Naive thymus-derived CD8-positive, alpha-beta T cell (primary cell): ENCODE measurements at places on chromosomes 11 and 22. TPM values are rescaled to one million over a fixed set of nuclear protein-coding genes. Genes with fewer than 3 reads are reported as not detected.

DNA sequence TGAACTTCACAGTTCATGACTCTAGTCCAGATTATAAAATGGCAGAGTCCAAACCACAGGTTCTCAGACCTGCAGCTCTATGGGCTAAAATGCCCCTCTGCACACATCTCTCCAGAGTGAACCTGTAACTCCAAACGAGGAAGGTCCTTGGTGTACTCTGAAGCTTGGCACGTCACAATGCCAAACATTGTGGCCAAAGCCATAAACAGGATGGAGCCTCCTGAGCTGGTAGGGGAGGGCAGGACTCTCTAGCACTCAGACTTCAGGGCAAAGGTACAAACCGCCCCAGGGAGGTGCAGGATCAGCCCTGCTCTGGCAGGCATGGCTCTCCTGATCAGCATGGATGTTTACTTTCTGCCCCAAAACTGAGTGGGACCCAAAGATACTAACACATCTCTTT lies 2.3 kb downstream of the SCUBE2 start:
- H3K4me1 ChIP-seq = peaks cover 12% of the 10 kb centered on the region
- no peak overlapping the region for H3K4me3 ChIP-seq
- peaks cover 32% of the 10 kb centered on the region for H3K27me3 ChIP-seq
- H3K36me3 ChIP-seq = no peaks in the 10 kb centered on the region
- DNase-seq = no peak
- H3K27ac ChIP-seq = no peak overlapping the region

DNA sequence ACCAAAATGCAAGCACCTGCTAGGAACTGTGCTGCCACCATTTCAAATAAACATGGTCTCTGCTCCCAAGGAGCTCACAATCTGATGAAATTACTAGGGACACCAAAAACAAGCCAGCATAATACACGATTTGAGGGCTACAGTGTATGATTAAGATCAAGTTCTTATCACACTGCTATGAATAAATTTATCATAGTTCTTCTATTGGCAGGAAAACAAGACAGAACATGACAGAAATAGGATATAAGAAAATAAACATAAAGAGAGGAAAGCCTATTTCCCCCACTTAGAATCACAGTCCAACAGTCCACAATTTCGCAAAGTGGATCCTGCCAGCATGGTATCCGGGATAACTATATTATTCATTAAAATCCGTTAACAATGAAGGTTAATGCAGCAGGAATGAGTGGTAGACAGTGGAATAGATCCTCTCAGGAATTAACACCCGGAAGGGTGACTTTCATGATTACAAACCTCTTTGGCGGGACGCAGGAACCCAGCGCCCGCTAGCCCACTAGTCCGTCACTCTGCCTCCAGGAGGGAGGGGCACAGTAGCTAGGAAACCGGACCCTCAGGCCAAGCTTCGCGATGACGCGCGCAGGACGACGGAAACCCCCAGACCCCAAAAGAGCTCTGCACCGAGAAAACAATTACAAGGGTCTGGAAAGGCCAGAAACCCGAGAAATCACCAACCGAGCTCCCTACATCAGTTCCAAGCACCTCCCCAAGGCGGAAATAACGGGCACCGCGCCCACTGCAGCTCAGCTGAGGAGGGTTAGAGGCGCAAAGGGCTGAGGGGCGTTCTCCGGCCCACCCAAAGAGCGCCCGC lies 607 bp downstream of the CCDC82 start:
- H3K36me3 ChIP-seq = peaks cover 11% of the 10 kb centered on the region
- H3K27me3 ChIP-seq = no peaks in the 10 kb centered on the region
- peak overlapping the region; percentile 97 for H3K27ac ChIP-seq
- H3K4me3 ChIP-seq = peak overlapping the region; percentile 95

PANX3 gene
- not detected for total RNA-seq

GRCh38 chr11:2166091-2166851 lies 5.3 kb upstream of the INS start:
- H3K27me3 ChIP-seq = no peaks in the 10 kb centered on the region
- H3K4me1 ChIP-seq = no peaks in the 10 kb centered on the region
- DNase-seq = peak; percentile 53
- H3K4me3 ChIP-seq = no peak overlapping the region
- no peak overlapping the region for H3K27ac ChIP-seq

DNA sequence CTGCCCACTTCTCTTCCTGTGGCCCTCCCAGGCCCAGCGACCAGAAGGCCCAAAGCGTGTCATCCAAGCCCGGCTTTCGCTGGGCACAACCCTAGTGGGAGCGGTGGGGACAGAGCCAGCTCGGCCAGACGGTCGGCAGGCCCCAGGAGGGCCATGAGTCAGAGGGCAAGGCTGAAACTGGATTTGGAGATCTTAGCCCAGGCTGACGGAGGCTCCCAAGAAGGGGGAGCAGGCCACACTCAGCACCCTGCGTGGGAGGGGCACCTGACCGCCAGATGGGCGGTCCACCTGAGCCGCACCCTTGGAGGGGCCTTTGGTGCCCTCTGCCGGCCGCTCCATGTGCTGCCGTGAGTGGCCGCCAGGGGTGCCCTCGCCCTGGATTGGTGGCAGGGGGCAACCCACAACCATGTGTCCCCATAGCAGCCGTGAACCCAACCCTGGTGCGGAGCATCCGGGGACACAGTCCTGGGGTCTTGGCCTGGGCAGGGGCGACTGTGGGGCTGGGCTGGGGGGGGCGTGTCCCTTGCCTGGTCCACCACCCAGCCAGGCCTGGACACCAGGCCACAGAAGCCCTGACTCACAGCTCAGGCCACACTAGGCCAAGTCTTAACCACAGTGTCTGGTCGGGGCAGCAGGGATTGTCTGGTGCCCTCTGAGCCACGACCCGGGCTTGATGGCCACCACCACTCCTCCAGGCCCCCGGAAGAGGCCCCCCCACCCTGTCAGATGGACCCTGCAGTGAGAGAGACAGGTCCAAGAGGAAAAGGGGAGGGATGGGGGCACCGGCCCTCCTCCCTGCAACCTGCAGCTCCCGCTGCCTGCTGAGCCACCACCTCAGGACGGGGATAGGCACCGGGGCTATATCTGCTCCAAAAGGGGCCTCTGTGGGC lies 19.2 kb upstream of the TALDO1 start:
- peaks cover 4% of the 10 kb centered on the region for H3K4me1 ChIP-seq
- H3K27me3 ChIP-seq = peaks cover 4% of the 10 kb centered on the region
- no peaks in the 10 kb centered on the region for H3K36me3 ChIP-seq
- no peak overlapping the region for H3K27ac ChIP-seq

- no peaks in the 10 kb centered on the region for H3K36me3 ChIP-seq
- H3K27ac ChIP-seq = no peak overlapping the region
- H3K4me3 ChIP-seq = no peak overlapping the region
- no peaks in the 10 kb centered on the region for H3K27me3 ChIP-seq
Observed at GRCh38 chr22:35754761-35755160, 37.1 kb downstream of the APOL5 start.

DNA sequence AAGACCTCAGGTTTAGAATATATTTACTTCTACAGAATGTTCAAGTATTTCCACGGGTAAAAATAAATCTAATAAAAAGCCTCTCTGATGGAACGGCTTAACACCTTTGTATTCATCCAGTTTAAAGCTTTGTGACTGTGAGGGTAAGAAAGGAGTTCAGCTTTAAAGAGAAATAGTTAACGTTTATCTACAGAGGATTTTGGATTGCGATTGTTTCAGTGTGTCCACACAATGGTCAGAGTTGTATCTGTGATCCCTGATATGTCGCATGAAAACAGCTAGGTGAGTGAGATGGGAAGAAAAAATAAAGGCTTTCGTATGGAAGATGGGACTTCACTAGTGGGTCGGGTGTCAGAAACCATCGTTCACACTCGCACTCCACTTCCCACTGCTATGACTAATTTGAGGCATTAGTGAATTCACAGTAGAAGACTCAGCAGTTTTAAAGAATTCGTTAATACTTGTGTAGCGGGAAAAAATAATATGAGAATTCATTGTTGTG lies 1.6 kb downstream of the APLP2 start:
- H3K27ac ChIP-seq = peak overlapping the region; percentile 80
- H3K4me3 ChIP-seq = peak overlapping the region; percentile 81
- peaks cover 2% of the 10 kb centered on the region for H3K27me3 ChIP-seq
- no peaks in the 10 kb centered on the region for H3K36me3 ChIP-seq

TRPM5 gene
- 0.69 TPM for total RNA-seq

- no peaks in the 10 kb centered on the region for H3K36me3 ChIP-seq
- H3K27ac ChIP-seq = no peak overlapping the region
- H3K27me3 ChIP-seq = no peaks in the 10 kb centered on the region
- H3K4me3 ChIP-seq = no peak overlapping the region
- DNase-seq = no peak
- H3K4me1 ChIP-seq = no peaks in the 10 kb centered on the region
Observed at GRCh38 chr11:101278286-101278685, 148.7 kb upstream of the PGR start.

GGTLC2 gene
- not detected for total RNA-seq

DNA sequence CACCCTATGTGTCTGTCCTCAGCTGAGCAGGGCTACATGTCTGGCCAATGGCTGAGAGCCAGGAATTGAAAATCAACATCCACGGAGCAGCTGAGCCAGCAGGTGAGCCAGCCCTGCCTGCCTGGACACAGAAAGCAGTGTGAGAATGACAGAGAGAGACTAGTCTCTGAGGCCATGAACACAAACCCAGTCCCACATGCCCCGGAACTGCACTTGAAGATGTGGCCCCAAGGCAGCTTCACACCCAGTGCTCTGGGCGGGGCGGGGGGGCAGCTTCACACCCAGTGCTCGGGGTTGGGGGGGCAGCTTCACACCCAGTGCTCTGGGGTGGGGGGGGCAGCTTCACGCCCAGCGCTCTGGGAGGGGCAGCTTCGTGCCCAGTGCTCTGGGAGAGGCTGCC lies 37.6 kb downstream of the TRMU start:
- H3K27ac ChIP-seq = no peak overlapping the region
- H3K4me1 ChIP-seq = peaks cover 25% of the 10 kb centered on the region
- DNase-seq = no peak
- peaks cover 9% of the 10 kb centered on the region for H3K27me3 ChIP-seq
- peaks cover 5% of the 10 kb centered on the region for H3K36me3 ChIP-seq

GRCh38 chr11:61273178-61274078 lies 21.7 kb downstream of the VWCE start:
- H3K27ac ChIP-seq = no peak overlapping the region
- no peaks in the 10 kb centered on the region for H3K36me3 ChIP-seq
- H3K27me3 ChIP-seq = peaks cover 1% of the 10 kb centered on the region
- no peaks in the 10 kb centered on the region for H3K4me1 ChIP-seq

DNA sequence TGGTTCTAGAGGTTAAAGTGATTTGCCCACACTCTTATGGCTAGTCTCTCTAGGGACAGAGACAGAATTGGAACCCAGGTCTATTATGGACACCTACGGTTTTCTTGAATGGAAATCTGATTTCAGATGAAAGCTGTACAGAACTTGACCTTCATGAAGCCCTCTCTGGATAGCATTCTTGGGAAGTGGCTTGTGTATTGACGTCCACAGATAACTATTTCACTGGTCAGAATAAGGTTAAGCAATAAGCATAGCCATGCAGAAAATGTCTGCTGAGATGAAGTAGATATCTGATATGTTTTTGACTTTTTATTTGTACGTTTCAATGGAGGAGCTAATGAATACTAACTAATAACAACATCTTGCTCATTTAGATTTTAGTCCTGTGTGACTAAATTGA lies 1.1 kb downstream of the TLCD5 start:
- peaks cover 19% of the 10 kb centered on the region for H3K4me1 ChIP-seq
- H3K36me3 ChIP-seq = no peaks in the 10 kb centered on the region
- H3K27ac ChIP-seq = no peak overlapping the region
- H3K4me3 ChIP-seq = peak overlapping the region; percentile 60
- peaks cover 75% of the 10 kb centered on the region for H3K27me3 ChIP-seq
- DNase-seq = no peak

- peaks cover 2% of the 10 kb centered on the region for H3K36me3 ChIP-seq
- no peak overlapping the region for H3K4me3 ChIP-seq
- H3K4me1 ChIP-seq = no peaks in the 10 kb centered on the region
- no peak overlapping the region for H3K27ac ChIP-seq
- no peak for DNase-seq
Observed at GRCh38 chr11:106854429-106854828, 163.8 kb downstream of the GUCY1A2 start.

DNA sequence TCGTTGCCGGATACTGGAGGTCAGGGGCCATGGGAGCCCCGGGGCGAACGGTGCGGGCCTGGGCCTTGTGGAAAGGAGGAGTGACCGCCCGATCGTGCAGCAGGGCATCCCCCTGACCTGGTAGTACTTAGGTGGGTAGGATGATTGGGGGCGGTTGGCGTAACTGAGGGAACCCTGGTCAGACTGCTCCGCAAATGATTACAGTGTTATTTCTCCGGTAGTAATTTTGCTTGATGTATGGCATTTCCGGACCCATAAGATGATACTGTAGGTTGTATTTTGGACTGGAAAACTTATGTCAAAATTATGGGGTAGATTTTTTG lies 762 bp downstream of the MTMR3 start:
- DNase-seq = no peak
- H3K4me3 ChIP-seq = no peak overlapping the region
- no peaks in the 10 kb centered on the region for H3K36me3 ChIP-seq
- H3K4me1 ChIP-seq = peaks cover 7% of the 10 kb centered on the region

FAM227A gene
- total RNA-seq = 0.29 TPM

- H3K4me3 ChIP-seq = no peak overlapping the region
- H3K36me3 ChIP-seq = peaks cover 2% of the 10 kb centered on the region
- H3K4me1 ChIP-seq = peaks cover 15% of the 10 kb centered on the region
- no peak overlapping the region for H3K27ac ChIP-seq
- DNase-seq = peak; percentile 77
- no peaks in the 10 kb centered on the region for H3K27me3 ChIP-seq
Observed at GRCh38 chr22:49929211-49929979, 11.0 kb downstream of the CRELD2 start.

- H3K4me1 ChIP-seq = no peaks in the 10 kb centered on the region
- H3K4me3 ChIP-seq = no peak overlapping the region
- DNase-seq = no peak
- no peak overlapping the region for H3K27ac ChIP-seq
- H3K27me3 ChIP-seq = peaks cover 4% of the 10 kb centered on the region
- no peaks in the 10 kb centered on the region for H3K36me3 ChIP-seq
Observed at GRCh38 chr22:42769238-42769573, 48.5 kb upstream of the A4GALT start.

TRIM29 gene
- not detected for total RNA-seq

GRCh38 chr11:122978299-122978620 lies 3.4 kb downstream of the BSX start:
- no peak overlapping the region for H3K4me3 ChIP-seq
- H3K36me3 ChIP-seq = peaks cover 6% of the 10 kb centered on the region
- DNase-seq = no peak
- peak overlapping the region; percentile 16 for H3K27ac ChIP-seq
- peaks cover 70% of the 10 kb centered on the region for H3K27me3 ChIP-seq
- H3K4me1 ChIP-seq = peaks cover 39% of the 10 kb centered on the region

- no peak overlapping the region for H3K4me3 ChIP-seq
- H3K27me3 ChIP-seq = no peaks in the 10 kb centered on the region
- no peak overlapping the region for H3K27ac ChIP-seq
- H3K36me3 ChIP-seq = peaks cover 5% of the 10 kb centered on the region
- no peak for DNase-seq
Observed at GRCh38 chr11:84681456-84681855, 945.7 kb downstream of the DLG2 start.

GRCh38 chr11:73372375-73372993 lies 3.7 kb upstream of the RELT start:
- no peak overlapping the region for H3K27ac ChIP-seq
- no peaks in the 10 kb centered on the region for H3K27me3 ChIP-seq
- DNase-seq = no peak
- no peaks in the 10 kb centered on the region for H3K36me3 ChIP-seq
- H3K4me3 ChIP-seq = no peak overlapping the region
